ENCODE measurements at places on chromosomes 7 and 10.

DNA sequence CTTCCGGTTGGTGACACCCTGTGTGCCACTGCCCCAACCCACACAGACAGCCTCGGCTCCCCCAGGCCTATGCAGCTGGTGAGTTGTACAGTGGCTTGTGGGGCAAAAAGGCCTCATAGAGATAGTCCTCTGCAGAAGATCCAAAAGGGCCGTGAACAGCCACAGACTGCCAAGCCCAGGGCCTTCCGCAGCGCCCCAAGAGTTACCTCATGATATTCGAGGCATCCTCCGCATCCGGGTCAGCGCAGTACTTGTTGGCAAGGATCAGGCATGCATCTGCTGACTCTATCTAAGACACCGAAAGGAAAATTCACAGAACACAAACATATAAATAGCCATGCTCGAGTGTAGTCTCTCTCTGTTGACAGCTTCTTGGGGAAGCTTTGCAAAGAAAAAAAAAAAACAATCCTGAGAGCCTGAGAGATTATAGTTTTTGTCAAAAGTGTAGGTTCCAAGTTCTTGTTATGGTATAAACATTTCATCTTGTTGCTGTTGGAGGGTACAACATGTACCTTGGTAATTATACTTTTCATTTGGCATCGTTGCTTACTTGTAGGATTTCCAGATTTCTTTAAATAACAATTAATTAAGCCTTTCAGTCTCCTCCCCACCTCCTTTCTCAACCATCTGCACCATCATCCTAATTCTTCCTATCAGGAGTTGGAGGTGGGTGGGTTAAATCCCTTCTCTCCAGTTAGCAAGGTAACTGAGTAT, 553.0 kb downstream of the KCNMA1 start:
- DNase-seq = no peak

- no peak for DNase-seq
Measured at GRCh38 chr10:69751214-69751613, 50.5 kb upstream of the COL13A1 start.

DNA sequence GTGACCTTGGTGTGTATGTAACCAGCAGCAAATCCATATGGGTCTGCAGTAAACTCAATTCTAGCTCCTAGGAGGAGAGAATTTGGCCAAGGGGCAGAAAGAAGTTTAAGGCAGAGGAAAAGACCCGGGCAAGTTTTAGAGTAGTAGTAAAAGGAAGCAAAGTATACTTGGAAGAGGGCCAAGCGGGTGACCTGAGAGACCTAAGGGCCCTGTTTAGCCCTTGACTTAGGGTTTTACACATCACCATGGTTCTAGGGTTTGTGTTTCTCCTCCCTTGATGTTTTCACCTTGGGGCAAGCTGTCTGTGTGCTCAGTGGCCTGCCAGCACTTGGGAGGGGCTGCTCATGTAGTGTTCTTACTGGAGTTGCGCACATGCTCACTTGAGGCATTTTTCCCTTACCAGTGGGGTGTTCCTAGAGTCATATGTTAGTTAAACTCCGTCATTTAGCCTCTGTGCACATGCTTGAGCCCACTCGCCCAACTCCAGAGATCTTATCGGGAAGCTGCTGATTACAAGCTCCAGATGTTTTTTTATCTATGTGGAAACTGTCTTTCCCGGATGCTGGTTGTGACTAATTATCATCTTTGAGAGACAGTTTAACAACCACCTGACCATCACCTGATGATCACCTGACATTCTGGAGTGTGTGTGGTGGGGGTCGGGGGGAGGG, 137.6 kb upstream of the PRSS1 start:
- no peak for DNase-seq

DNA sequence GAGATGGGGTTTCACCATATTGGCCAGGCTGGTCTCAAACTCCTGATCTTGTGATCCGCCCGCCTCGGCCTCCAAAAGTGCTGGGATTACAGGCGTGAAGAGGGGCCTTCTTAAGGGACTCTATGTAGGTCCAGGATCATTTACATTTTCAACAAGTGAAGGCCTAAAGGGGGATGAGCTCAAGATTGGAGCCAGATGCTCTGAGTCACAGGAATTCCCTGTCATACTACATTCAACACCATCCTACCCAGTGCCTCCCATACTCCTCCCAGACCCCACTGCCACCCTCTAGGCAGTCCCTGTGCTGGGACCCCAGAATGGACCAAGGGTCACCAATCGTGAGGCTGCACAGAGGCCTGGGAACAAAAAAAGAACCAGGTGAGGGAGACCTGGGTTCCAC, 29.9 kb downstream of the CYTH3 start:
- DNase-seq = no peak

DNA sequence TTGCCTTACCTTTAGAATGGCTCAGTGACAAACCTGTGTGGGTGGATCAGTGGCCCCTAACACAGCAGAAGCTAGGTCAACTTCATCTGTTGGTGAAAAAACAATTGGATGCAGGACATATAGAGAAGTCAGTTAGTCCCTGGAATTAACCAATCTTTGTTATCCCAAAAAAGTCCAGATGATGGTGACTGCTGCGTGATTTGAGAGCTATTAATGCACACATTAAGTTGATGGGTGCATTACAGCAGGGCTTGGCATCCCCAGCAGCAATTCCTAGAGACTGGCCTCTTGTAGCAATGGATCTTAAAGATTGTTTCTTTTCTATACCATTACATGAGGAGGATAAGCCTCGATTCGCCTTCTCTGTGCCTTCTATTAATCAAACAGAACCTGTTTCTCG, 33.3 kb downstream of the OR13A1 start:
- no peak for DNase-seq

GRCh38 chr7:107718456-107719193, 25.3 kb upstream of the CBLL1 start:
- DNase-seq = no peak

DNA sequence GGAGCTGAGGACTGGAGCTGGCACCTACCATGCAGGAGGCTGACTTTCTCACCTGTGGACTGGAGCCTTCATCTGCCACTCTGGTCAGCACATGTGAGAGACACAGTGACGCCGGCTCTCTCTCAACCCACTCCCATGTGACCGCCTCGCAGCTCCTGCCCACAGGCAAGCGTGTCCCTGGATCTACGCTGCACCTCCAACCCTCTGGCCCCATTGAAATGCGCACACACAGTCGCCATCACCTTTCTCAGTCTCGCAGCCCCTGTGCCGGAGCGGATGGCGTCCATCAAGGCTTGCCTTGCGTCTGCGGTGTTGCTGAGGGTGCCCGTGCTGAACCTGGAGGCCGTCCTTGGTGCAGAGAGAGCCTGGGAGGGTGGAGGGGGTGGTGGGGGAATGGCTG, 242.2 kb upstream of the GRB10 start:
- no peak for DNase-seq

DNA sequence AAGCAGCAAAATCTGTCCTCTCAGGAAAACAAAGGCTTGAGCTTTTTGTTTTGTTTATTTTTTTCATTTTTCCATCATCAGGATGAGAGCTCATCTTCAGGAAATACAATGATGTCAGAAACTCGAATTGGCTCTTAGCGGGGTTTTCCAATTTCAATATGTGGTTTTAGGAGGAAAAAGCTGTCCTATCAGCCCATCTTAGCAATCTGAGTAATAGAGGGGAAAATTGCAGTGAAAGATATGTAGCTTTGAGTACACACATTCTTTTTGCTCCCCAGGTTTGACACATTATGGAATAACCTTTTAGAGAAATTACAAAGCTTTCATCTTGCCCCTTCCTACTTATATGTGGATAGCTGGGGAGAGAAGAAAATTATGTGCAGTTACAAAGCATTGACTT, 113.6 kb upstream of the MYO3A start:
- no peak for DNase-seq

GRCh38 chr10:22714479-22715289, at the start of gene PIP4K2A:
TSS of gene PIP4K2A (minus strand) at chr10:22714578. CDS start at chr10:22714326, 252 bp downstream.
- peak; percentile 81 for DNase-seq

DNA sequence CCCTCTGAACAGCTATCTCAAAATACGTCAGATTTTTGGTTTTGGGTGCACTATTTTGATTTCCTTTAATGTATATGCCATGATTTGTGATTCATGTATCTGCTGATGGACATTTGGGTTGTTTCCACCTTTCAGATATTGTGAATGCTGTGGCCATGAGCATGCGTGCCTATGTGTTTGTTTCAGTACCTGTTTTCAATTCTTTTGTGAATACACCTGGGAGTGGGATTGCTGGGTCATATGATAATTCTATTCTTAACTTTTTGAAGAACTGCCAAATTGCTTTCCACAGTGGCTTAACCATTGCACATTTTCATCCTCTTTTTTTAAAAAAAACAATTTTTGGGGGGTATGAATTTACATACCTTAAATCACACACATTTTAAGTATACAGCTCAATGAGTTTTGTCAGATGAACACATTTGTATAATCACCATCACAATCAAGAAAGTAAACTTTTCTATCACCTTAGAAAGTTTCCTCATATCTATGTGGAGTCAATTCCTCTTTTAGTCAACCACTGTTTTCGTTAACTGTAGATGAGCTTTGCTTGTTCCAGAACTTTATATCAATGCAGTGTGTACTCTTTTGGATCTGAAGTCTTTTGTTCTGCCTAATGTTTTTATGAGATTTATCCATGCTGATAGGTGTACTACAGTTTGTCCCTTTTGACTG, 36.9 kb downstream of the CYP26A1 start:
- DNase-seq = no peak

- DNase-seq = no peak
Measured at GRCh38 chr7:95596198-95597063, at the start of gene PDK4. TSS of gene PDK4 (minus strand) at chr7:95596516. CDS start at chr7:95596293, 223 bp downstream.

- DNase-seq = no peak
Measured at GRCh38 chr7:96026611-96027010, 254.3 kb downstream of the DYNC1I1 start.

DNA sequence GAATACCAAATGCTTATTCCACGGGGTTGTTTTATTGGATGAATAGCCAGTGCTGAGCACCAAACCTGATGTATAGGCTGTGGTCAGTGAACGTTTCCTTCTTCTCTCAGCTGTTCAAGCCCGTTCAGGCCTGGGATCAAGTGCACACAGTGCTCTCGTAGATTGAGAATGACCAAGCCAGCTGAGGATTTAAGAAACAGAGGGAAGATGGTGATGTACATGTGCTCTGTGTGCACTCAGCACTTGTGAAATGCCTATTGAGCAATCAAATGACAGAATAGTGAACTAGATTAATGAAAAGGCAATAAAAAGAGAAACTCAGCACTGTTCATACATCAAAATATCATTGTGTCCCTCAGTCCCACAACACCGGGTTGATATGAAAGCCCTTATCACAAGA, 302.5 kb downstream of the BMPER start:
- no peak for DNase-seq

GRCh38 chr7:122006687-122007086, 133.7 kb downstream of the PTPRZ1 start:
- DNase-seq = no peak

DNA sequence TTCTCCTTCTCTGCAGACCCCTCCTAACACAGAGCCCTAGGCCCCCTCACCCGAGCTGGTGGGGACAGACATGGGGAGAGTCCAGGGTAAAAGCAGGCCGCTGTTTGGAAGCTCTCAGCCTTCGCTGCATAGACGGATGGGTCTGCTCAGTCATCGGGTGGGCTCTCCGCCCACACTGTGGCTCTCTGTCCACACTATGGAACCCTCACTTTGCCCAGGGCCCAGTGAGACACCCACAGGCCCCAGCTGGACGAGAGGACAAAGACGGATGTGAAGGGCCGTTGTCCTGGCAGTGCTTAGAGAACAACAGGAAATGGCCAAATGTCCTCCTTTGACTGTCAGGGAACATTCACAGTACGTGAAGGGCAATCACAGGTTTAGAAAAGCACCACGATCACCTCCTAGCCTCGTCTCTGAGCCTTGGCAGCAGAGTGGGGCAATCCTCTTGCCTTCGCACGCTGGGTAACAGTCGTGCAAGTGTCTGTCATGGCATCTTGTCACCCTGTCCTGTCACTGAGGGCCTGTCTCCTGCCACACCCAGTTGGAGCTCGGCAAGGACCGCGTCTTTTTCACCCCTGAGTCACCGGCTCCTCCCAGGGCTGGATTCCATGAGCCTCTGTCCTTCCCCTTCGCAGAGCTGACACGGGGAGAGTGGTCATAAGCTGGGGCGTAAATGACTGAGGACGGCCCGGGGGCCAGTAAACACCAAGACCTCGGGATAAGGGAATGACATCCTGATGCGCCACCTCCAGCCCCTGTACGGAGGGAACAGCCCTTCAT, 80.6 kb downstream of the PRKAG2 start:
- DNase-seq = no peak

DNA sequence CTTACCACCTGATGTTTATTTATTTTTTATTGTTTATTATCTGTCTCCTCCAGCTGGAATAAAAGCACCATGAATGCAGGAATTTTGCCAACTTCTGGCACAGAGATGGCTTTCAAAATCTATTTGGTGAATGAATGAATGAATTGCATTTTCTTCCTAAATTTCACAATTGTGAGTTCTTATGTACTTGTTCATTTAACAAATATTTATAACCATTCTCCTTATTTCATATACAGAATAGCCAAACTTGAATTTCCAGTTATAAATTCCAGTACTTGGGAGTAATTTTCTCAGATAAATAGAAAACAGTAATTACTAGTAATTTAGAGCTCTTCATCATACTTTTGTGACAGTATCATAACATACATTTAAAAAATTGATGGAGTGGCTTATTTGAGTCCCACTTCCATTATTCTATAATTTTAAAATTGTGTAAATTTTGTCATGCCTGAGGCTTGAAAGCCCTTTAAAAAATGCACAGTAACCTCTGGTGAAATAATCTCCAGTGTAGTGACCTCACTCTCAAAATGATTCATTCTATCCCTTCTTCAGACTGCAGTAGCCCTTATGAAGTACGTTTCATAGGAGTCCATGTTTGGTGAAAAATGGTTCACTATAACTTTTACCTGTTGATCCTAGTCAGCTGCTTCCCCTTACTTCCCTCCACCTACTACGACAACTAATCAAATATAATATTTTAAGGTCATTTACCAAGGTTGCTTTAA, 40.0 kb upstream of the SRI start:
- DNase-seq = no peak

DNA sequence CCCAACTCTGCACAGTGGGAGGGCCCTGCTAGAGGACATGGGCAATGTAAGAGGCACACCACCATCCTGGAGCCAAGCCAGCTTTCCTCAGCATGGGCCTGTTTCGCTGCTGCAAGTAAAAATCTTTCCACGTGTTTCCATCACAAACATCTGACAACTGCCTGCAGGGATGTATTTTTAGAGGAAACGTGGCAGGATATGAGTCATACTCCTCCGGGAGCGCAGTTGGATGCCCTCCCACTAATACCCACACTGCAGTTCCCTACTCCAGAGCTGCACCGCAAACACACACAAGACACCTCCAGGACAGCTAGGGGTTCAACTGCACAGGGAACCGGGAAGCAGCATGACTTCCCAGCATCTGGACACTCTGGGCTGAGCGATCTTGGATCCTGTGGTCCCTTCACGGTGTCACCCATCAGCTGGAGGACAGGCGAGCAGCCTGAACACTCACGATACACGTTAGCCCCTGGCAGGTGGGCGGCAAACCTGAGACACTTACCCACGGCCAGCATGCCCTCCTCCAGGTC, 26.1 kb downstream of the PLAC9 start:
- no peak for DNase-seq
